Activated CD4-positive, alpha-beta T cell treated with anti-CD3 and anti-CD28 coated beads, Interleukin-2, amount 10 ng/mL, durations not matched to agents 7 days and 5 days (primary cell): ENCODE measurements at places on chromosomes 4 and X.

DNA sequence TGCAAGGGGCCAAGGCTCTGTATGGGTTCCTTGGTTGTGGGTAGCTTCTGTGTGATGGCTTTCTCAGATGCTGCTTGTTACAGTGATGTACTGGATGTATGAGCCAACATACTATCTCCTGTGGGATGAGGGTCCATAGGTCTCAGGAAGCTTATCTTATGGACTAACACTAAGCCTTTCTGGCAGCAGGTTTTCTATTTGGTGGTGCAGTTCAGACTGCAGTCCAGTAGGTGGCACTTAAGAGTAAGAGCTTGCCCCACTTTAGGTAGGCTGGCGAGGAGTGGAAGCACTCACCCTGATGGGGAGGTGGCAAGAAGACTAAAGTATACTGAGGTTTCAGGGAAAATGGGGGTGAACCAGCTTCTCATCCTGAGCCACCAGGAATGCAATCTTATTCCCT lies 306.7 kb upstream of the MAOA start:
- peak; percentile 37 for DNase-seq

GRCh38 chrX:145292218-145292617 lies 44.9 kb downstream of the SPANXN1 start:
- DNase-seq = no peak

DNA sequence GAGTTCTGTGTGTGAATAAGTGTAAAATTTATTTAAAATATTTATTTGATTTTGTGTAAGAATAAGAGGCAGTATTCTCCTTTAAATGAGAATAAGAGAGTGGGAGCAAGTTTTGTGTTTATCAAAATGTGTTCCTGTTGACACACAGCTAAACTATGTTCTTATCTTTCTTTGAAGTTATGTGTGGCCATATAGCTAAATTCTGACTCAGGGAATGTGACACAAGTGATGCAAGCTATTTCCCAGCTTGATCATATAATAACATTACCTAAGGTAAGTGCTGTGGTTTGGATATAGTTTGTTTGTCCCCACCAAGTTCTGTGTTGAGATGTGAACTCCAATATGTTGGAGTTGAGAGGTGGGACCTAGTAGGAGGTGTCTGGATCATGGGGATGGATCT lies 740.0 kb upstream of the IGFBP7 start:
- no peak for DNase-seq

DNA sequence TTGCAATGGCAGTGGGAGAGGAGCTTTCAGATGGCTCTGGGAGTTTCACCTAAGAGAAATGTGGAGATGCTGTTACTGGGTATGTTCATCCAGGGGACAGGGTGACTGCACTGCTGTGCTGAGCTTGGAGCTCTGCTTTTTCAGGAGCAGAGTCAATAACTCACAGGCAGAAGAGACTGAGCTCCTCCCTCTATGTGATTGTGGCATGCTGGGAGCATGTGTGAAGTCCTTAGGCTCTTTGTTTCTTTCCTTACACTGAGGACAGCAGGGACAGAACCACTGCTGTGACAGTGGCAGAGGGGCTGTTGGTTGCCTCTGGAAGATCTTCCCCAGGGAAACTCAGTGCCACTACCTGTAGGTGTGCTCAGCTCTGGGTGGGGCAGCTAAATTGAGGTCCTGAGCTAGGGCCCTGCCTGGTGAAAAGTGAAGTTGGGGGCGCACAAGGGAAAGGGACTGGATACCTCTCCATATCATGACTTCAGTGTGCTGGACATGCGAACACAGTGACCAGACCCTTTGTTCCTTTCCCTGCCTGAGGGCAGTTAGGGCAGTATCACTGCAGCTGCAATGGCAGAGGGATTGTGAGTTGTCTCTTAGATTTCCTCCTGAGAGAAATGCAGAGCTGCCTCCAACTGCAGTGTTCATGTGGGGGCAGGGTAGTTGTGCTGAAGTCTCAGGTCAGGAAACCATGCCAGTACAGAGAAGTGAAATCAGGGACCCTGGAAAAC lies 156.7 kb downstream of the TENT5D start:
- DNase-seq = no peak
